Cardiac muscle cell (in vitro differentiated cells and primary cell): ENCODE measurements at places on chromosomes 5 and 9. TPM values are rescaled to one million over a fixed set of nuclear protein-coding genes. Genes with fewer than 3 reads are reported as not detected.

ANKRD34B gene
- 0.05 TPM in 1 of 2 replicates, not detected in the other for polyA plus RNA-seq

PPIC gene
- polyA plus RNA-seq: 276 and 293 TPM in 2 replicates

PIP5K1B gene
- polyA plus RNA-seq: 2.0 and 3.2 TPM in 2 replicates

SPATA31A3 gene
- not detected in 2 replicates for polyA plus RNA-seq

TXNDC8 gene
- not detected in 2 replicates for polyA plus RNA-seq

GFPT2 gene
- polyA plus RNA-seq: 39.8 and 64.5 TPM in 2 replicates

PTBP3 gene
- polyA plus RNA-seq: 6.2 and 13.3 TPM in 2 replicates

SPRY4 gene
- polyA plus RNA-seq: 4.4 and 7.3 TPM in 2 replicates

MTAP gene
- 23.0 and 26.4 TPM in 2 replicates for polyA plus RNA-seq

S1PR3 gene
- polyA plus RNA-seq: 7.4 and 10.9 TPM in 2 replicates

TRPM3 gene
- polyA plus RNA-seq: 0.82 TPM in 1 of 2 replicates, not detected in the other

ACSL6 gene
- 0.48 TPM in 1 of 2 replicates, not detected in the other for polyA plus RNA-seq

PNPLA7 gene
- 1.4 and 1.6 TPM in 2 replicates for polyA plus RNA-seq

CDH6 gene
- 0.12 TPM in 1 of 2 replicates, not detected in the other for polyA plus RNA-seq

ZFP2 gene
- 2.0 and 3.8 TPM in 2 replicates for polyA plus RNA-seq

ANXA1 gene
- polyA plus RNA-seq: 3.9 and 13.7 TPM in 2 replicates

RASGRF2 gene
- 0.33 and 0.72 TPM in 2 replicates for polyA plus RNA-seq

SKIC3 gene
- polyA plus RNA-seq: 47.2 and 52.0 TPM in 2 replicates

STPG3 gene
- 3.2 and 3.3 TPM in 2 replicates for polyA plus RNA-seq

TAF1L gene
- polyA plus RNA-seq: not detected in 2 replicates

TRIM32 gene
- 13.9 and 18.3 TPM in 2 replicates for polyA plus RNA-seq

ARSK gene
- polyA plus RNA-seq: 11.1 and 16.6 TPM in 2 replicates

CRHBP gene
- polyA plus RNA-seq: 6.8 and 22.1 TPM in 2 replicates

TEK gene
- 0.60 and 2.5 TPM in 2 replicates for polyA plus RNA-seq

LMNB1 gene
- 17.9 and 20.7 TPM in 2 replicates for polyA plus RNA-seq

CFAP90 gene
- polyA plus RNA-seq: 0.27 and 0.83 TPM in 2 replicates

DRD1 gene
- polyA plus RNA-seq: 0.96 and 4.0 TPM in 2 replicates

PHF24 gene
- 0.95 and 1.4 TPM in 2 replicates for polyA plus RNA-seq

PDZD2 gene
- 3.0 and 5.8 TPM in 2 replicates for polyA plus RNA-seq

PCDHB6 gene
- 0.26 and 0.37 TPM in 2 replicates for polyA plus RNA-seq

TEX10 gene
- 22.9 and 24.6 TPM in 2 replicates for polyA plus RNA-seq

MSX2 gene
- 91.8 and 123 TPM in 2 replicates for polyA plus RNA-seq

GLRA1 gene
- polyA plus RNA-seq: not detected in 2 replicates

PCDHA1 gene
- 0.29 and 0.69 TPM in 2 replicates for polyA plus RNA-seq

WDR38 gene
- polyA plus RNA-seq: not detected in 2 replicates

AGXT2 gene
- not detected in 2 replicates for polyA plus RNA-seq

OTULINL gene
- polyA plus RNA-seq: 0.95 and 2.2 TPM in 2 replicates

JAKMIP2 gene
- 14.5 and 20.0 TPM in 2 replicates for polyA plus RNA-seq

NR5A1 gene
- polyA plus RNA-seq: not detected in 2 replicates

COL23A1 gene
- polyA plus RNA-seq: 28.9 and 47.0 TPM in 2 replicates

CNTFR gene
- polyA plus RNA-seq: 15.5 and 22.4 TPM in 2 replicates

ARSI gene
- polyA plus RNA-seq: 2.0 and 2.1 TPM in 2 replicates

EQTN gene
- not detected in 2 replicates for polyA plus RNA-seq

MYO10 gene
- polyA plus RNA-seq: 8.2 and 15.2 TPM in 2 replicates

VCAN gene
- polyA plus RNA-seq: 184 and 273 TPM in 2 replicates

C8G gene
- 1.2 and 4.4 TPM in 2 replicates for polyA plus RNA-seq

GPSM1 gene
- polyA plus RNA-seq: 52.2 and 58.5 TPM in 2 replicates

PHYHD1 gene
- 40.8 and 43.8 TPM in 2 replicates for polyA plus RNA-seq

TMEM232 gene
- polyA plus RNA-seq: 2.5 and 5.0 TPM in 2 replicates

PFN3 gene
- polyA plus RNA-seq: not detected in 2 replicates

DMRT1 gene
- not detected in 2 replicates for polyA plus RNA-seq

SYK gene
- 0.04 TPM in 1 of 2 replicates, not detected in the other for polyA plus RNA-seq

HTR1A gene
- not detected in 2 replicates for polyA plus RNA-seq

SAPCD2 gene
- polyA plus RNA-seq: 4.7 and 28.3 TPM in 2 replicates

CCNJL gene
- 12.1 and 14.1 TPM in 2 replicates for polyA plus RNA-seq

IFT74 gene
- polyA plus RNA-seq: 20.6 and 27.8 TPM in 2 replicates

PKD2L2 gene
- polyA plus RNA-seq: 0.22 TPM in 1 of 2 replicates, not detected in the other

TSSK1B gene
- polyA plus RNA-seq: 0.27 TPM in 1 of 2 replicates, not detected in the other
